ENCODE measurements at places on chromosomes 5 and 9. TPM values are rescaled to one million over a fixed set of nuclear protein-coding genes. Genes with fewer than 3 reads are reported as not detected.

The CTNND2 gene
- not detected for total RNA-seq

- H3K36me3 ChIP-seq = peaks cover 2% of the 10 kb centered on the region
- DNase-seq = no peak
- no peaks in the 10 kb centered on the region for H3K4me1 ChIP-seq
- no peak overlapping the region for H3K27ac ChIP-seq
- H3K27me3 ChIP-seq = no peaks in the 10 kb centered on the region
- H3K4me3 ChIP-seq = no peak overlapping the region
These were observed 20.5 kb upstream of the CCL28 start for GRCh38 chr5:43432486-43433375.

GRCh38 chr9:131346559-131346958 is 47.3 kb upstream of the PRRC2B start:
- no peak overlapping the region for H3K27ac ChIP-seq
- H3K36me3 ChIP-seq = no peaks in the 10 kb centered on the region
- peaks cover 21% of the 10 kb centered on the region for H3K27me3 ChIP-seq
- DNase-seq = no peak
- H3K4me3 ChIP-seq = no peak overlapping the region

DNA sequence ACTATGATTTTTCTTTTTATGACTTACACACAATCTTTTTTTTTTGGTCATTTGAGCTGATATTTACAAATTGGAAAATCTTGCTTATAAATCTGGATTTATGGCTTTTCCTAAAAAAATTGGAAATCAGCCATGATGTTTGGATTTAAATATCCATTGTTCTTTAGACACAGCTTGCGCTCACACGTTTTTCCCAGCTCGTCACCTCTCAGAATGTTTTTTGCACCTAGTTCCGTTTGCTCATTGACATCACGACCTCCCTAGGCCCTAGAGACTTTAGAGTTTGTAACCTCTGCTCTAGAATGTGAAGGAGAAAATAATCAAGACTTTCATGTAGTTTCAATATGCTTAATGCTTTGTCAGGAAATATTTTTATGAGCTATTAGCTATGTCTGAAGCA is 930.5 kb downstream of the TLE4 start:
- no peak overlapping the region for H3K4me3 ChIP-seq
- no peaks in the 10 kb centered on the region for H3K36me3 ChIP-seq
- no peak for DNase-seq
- H3K27me3 ChIP-seq = no peaks in the 10 kb centered on the region

- no peaks in the 10 kb centered on the region for H3K27me3 ChIP-seq
- H3K27ac ChIP-seq = no peak overlapping the region
- no peak for DNase-seq
- peaks cover 11% of the 10 kb centered on the region for H3K4me1 ChIP-seq
- H3K36me3 ChIP-seq = peaks cover 18% of the 10 kb centered on the region
- no peak overlapping the region for H3K4me3 ChIP-seq
These were observed 60.0 kb downstream of the CSNK1G3 start for GRCh38 chr5:123571927-123572326.

GRCh38 chr9:107214915-107215314 is 68.2 kb upstream of the RAD23B start:
- no peaks in the 10 kb centered on the region for H3K36me3 ChIP-seq
- no peak overlapping the region for H3K27ac ChIP-seq
- DNase-seq = no peak
- H3K27me3 ChIP-seq = peaks cover 12% of the 10 kb centered on the region
- no peak overlapping the region for H3K4me3 ChIP-seq
